ENCODE measurements at places on chromosomes 2 and 18.

GRCh38 chr2:40741532-40741931 is 289.6 kb upstream of the SLC8A1 start:
- DNase-seq: no peak

DNA sequence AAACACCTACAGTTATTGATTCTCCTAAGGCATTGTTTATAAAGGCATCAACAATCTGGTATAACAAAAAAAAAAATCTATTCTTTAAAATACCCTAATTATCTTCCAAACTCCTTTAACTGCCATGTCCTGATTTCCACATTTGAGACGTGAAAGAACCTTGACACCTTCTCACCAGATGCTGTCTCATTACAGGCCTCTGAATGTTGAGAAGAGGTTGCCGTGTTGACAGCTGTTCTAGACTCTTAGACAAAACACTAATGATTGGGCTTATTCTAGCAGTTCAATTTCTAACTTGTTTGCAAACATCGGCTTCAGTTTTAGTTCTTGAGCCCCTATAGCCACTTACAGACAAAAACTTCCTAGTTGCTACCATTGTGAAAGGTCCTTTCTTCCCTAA is 988.8 kb downstream of the LRP1B start:
- no peak for DNase-seq

- no peak for DNase-seq
Measured at GRCh38 chr2:96618596-96619283, 19.4 kb downstream of the KANSL3 start.

DNA sequence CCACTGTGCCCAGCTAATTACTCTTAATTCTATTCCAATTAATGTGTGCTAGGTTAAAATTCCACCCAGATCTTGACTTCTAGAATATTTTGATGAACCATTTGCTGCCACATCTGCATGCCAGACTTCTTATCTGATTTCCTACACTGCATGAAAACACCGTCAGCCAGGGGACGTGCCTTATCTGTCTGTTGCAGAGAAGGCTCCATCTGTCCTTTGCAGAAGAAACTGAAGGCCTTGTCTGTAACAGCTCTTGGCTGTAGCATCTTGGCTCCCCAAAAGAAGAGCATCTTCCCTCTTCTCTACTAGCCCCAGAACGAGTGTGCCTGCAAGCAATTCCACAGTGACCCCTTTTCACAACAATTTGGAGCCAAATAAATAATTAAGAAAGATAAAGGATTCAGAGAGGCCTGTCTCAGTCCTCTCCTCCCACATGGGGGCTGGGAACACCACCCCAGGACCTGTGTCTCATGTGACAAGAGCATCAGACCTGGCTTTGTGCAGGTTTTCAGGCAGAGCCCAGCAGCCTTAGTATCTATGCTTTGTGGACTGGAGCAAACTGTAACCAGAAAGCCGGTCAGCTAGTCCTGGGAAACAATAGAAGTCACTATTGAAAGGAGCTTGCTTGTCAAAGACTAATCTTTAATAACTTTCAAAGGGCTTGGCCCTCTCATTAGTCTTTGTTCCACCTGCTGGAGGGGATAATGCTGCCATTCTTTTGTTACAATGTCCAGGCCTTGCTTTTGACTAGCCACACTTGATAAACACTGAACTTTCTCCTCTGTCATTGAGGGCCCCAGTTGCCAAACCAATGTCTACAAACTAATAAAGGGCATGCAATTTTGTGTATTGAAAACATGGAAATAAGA is 84.0 kb upstream of the NEUROD1 start:
- DNase-seq: no peak

GRCh38 chr2:222689322-222689721 is 17.9 kb downstream of the MOGAT1 start:
- no peak for DNase-seq

DNA sequence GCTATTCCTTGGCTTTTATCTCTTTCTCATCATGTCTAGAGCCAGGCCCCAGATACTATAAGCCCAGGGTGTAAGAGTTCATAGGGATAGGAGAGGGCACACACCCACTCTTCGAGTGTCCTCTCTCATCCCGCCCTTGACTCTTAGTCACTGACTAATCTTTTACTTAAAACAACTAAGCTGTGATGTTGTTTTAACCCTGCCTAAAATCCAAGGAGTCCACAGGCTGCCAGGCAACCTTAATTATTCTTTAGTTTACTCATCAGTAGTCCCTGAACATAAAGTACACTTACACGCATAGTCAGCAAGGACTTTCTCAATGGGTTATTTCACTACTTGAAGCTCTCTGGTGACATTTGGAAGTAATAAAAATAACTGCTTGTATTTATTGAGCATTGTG is 28.4 kb downstream of the GREB1L start:
- no peak for DNase-seq

DNA sequence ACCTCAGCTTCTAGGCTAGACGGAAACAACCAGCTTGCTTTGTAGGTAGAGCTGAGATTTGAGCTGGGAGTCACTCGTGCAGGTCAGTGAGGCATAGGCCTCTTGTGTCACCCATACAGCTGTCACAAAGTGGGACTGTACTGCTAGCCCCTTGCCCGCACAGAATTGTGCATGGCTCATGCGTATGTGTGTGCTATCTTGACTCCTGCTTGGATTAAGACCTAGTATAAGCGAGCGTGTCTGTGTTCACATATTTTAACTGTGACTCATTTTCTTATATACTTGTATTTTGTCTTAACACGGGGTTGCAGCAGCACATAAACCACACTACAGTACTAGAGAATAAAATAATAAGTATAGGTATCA is 20.1 kb downstream of the CEP68 start:
- DNase-seq: no peak

DNA sequence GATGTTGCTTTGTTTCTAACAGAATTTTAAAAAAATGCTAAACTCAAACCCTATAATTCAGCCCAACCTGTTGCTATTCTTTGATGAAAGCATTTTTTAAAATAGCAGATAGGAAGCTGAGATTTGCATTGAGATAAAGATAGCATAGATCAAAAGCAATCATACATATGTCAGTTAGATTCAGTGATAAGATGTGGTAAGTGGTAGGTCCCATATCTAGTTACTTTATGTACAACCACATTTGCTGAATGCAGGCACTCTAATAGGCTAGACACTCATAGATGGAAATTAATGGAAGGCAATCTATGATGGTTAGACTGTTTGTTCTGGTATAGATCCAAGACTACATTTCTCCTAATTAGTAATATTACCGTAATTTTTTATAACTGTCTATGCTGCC is 27.2 kb upstream of the C1D start:
- DNase-seq: no peak

GRCh38 chr2:26805241-26805676 is 19.4 kb downstream of the CENPA start:
- DNase-seq: no peak

- no peak for DNase-seq
Measured at GRCh38 chr2:80545420-80546210, 241.1 kb upstream of the LRRTM1 start.

GRCh38 chr2:235689427-235689853 is 195.6 kb downstream of the AGAP1 start:
- DNase-seq: no peak

GRCh38 chr2:218407717-218408116 is 8.0 kb downstream of the CTDSP1 start:
- DNase-seq: no peak

DNA sequence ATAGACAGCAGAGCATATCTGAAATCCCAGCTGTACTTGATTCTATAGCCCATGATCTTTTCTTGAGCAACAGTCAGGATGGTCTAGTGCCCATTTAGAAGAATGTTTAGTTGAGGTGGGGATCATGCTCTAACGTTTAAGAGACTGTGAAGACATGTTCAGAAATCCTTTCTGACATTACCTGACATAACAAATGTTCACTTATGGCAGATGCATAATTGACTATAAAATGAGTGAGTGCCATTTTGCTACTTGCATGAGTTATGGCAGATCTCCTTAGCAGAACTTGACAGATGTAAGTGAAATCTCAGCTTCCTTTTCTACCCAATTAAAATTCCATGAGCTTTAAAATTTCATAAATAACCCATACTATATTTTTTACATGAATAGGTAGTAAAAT is 209.5 kb upstream of the MMADHC start:
- DNase-seq: no peak

DNA sequence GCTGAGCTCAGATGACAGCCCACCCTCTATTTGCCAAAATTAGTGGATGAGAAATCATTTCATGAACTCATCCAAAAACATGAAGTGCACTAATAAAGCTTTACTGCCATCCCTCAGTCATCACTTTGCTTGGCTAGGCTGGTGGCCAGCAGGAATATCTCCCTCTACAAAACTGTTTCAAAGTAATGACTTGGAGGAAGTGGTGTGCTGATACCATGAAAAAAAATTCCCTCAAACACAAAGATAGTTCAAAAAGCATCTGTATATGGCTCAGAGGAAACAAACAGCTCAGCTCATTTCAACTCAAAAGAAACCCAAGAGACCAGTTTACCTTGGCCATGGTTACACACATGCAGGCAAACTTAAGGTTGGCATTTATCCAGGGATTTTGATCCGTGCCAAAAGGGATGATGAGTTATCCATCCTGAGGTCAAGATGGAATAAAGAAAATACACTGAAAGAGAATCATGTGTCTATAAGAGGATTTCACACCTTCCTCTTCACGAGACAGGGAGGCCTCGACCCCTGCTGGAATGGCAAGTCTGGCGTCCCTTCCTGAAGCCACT is 18.4 kb upstream of the WIPF1 start:
- DNase-seq: no peak

DNA sequence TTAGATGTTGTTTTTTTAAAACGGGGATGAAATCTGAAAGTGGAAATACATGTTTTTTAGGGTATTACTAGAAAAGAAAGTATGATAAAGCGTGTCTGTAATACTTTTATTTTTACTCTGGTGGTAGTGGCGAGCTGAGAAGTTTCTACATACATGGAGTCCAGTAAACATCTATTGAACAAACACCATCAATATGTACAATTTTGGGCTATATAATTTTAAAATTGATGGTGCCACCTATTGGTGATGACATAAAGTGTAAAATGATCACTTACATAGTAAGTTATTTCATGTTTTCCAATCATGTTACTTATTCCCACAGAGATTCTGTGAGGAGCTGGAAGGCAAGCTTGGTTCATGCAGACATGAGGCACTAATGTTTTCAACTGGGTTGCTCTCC is 31.5 kb upstream of the NFE2L2 start:
- DNase-seq: no peak
